ENCODE measurements at places on chromosomes 12 and 14.

GRCh38 chr14:70856851-70857495 lies 47.7 kb upstream of the MAP3K9 start:
- no peak for DNase-seq

DNA sequence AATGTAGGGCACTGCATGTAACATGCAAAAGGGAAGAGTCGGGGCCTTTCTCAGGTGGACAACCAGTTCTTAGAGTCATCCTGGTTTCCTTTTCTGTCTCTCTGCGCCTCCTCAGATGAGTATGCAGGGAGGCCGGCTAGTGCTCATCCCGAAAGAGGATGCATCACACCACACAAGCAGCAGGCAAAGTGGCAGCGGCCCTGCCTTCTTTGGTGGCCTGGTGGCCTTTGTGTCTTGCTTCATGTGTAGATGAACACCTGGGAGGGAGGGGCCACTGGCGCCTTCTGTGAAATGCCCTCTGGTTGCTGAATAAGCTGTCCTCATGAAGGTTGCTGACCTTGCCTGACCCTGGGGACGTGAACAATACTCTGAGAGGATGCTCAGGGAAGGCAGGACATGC lies 18.0 kb downstream of the SLC24A4 start:
- DNase-seq, result no peak

- no peak for DNase-seq
Measured at GRCh38 chr14:76101391-76102379, 50.0 kb upstream of the GPATCH2L start.

DNA sequence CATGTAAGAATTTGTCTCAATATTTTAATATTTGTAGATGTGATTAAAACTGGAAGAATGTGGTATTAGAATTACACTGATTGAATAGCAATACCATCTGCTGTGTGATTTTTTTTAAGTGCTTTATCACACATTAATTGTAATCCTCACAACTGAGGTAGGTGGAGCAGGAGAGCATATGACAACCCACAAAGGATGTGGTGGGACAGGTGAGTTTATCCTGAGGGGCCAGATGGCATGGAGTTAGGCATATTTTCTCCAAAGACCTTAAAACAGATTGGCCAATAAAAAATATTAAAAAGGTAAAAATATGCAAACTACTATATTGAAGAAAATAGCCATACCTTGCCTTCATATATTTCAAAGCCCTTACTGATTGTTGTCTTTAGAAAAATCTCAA lies 7.8 kb downstream of the LRRC10 start:
- DNase-seq, result no peak

- no peak for DNase-seq
Measured at GRCh38 chr12:109890620-109891170, 9.4 kb upstream of the TCHP start.

GRCh38 chr14:71668186-71668912 lies 263.9 kb upstream of the RGS6 start:
- no peak for DNase-seq

GRCh38 chr14:96934638-96935330 lies 137.6 kb downstream of the VRK1 start:
- no peak for DNase-seq

DNA sequence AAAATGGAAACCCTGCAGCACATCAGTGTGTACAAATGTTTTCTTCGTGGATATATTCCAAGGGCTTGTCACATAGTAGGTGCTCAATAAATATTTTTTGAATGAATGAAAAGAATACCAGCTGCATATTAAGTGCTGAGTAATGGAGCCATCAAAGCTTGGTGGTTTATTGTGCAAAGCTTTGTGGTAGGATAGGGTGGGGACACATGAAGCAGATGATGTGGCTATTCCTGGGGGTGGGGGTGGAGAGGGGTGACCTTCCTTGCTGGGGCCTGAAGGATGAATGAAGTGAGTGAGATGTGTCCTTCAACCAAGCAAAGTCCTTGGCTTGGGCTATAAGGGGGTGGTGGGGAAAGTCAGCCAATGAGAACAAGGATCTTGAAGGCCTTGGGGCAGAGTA lies 4.3 kb upstream of the KRT81 start:
- no peak for DNase-seq

DNA sequence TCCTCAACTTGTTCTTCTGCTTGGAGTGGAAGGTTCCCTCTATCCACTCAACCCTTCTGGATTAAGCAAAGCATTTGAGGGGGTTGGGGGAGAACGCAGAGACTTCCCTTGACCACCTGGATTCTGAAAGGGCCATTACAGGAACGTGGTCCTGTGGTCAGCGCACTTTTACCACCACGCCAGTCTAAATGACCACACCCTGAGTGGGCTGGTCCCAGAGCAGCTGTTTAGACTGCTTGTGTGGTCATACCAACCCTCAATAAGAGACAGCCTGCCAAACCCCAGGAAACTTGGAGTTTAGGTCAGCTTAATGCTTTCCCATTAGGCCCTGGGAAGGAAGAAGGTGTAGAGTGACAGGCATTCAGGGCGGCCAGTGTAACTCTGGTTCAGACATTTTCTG lies 165.5 kb upstream of the ATP2B1 start:
- DNase-seq, result no peak

GRCh38 chr12:2654741-2655140 lies 140.0 kb upstream of the FKBP4 start:
- DNase-seq, result no peak

DNA sequence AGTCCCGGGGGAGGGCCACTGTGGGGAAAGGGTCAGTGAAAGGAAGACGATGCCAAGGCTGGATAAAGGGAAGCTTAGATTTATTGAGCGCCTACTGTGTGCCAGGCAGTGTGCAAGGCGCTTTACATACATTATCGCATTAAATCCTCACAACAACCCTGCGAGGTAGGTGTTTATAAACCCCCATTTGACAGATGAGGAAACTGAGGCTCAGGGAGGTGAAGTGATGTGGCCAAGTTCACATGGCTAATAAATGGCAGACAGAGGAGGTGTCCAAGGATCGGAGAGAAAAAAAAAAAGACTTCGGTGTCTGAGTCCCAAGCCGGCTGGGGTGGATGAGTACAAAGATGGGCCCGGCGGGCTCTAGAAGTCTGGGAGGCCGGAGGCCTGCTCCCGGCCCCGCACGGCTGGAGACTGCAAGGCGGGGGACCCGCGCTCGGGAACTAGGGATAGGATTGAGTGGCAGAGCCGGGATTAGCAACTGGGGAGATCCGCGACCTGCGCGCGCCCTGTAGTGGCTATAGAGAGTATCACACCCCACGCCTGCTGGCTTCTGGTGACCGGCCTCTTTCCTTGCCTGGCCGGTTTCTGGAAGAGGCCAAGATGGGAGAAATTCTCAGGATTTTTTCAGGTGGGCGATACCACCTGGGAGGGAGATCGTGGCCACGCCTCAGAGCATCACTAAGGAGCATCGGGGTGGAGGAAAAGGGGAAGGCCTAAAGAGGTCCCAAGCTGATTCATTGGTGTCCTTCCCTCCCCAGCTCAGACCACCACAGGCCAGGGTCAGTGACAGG lies 3.9 kb downstream of the DDN start:
- DNase-seq, result peak; percentile 39

- peak; percentile 22 for DNase-seq
Measured at GRCh38 chr14:54420478-54421142, 20.6 kb downstream of the CNIH1 start.

GRCh38 chr12:128288357-128288756 lies 21.4 kb downstream of the TMEM132C start:
- DNase-seq, result no peak

DNA sequence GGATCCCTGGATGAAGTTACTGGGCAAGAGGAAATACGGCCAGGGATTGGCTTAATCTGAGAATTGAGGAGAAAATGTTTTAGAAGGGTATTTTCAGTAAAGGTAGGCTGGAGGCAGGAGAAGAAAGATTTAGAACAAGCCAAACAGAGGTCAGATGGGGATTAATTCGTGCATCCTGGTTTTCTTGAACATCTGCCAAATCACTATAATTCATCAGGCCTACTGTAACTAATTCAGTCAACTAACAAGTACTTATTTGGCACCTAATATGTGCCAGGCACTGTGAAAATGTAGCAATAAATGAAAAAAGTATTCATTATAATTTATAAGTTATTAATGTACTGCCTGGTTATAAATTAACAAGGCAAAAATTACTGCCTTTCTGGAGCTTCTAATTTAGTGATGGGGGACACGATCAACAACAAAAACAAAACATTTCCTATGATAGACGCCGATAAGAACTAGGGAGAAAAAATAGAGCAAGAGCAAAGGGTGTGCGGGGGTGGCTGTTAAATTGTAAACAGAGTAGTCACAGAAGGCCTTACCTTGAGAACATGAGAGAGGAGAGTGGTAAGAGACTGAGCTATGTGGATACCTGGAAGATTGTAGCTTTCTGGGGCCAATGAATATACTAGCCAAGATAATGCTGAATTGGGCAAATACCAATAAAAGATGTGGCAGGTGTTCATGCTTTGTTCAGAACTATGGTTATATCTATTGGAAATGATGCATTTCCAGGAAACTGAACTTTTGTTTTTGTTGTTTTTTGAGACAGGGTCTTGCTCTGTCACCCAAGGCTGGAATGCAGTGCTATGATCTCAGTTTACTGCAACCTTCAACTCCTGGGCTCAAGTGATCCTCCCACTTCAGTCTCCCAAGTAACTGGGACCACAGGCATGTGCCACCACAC lies 34.0 kb downstream of the DUSP16 start:
- no peak for DNase-seq

GRCh38 chr14:53949201-53949600 lies 7.4 kb downstream of the BMP4 start:
- DNase-seq, result no peak

- DNase-seq, result peak; percentile 62
Measured at GRCh38 chr12:52081263-52081733, 1.8 kb downstream of the SMIM41 start.

DNA sequence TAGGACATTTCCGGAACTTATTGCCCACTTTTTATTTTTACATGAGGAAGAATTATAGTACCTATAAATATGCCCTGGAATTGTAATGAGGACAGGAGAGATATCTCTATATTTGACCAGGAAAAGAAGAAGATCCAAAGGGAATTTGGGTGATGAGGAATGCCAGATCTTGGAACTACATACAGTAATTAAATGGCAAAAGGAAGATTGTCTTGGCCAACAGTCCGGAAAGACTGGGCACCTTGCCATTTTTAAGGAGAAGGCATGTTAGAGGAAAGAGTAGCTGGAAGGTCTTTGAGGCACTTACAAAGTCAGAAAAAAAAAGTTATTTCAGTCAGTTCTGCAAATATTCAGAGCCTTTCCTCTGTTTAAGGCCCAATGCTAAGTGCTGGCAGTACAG lies 616.4 kb downstream of the MED13L start:
- no peak for DNase-seq

DNA sequence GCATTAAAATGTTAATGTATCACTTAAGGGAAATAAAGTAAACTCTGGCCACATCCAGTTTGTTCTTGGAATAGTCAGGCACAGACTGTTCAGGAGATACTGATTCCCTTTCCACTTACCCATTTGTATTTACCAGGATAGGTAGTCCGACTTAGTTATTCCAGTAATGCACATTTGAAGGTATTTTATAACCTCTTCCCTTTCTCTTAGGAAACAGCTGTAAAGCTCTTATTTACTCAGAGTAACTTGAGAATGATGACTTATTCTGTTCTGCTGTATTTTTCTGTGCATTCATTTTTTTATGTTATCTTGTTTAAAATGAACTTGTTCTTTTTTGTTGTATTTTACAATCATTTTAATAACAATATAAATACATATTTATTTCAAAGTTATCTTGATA lies 78.0 kb downstream of the METTL25 start:
- DNase-seq, result no peak

Data from NCI-H345 (cell line).